ENCODE measurements at places on chromosomes 12 and 14. TPM values are rescaled to one million over a fixed set of nuclear protein-coding genes. Genes with fewer than 3 reads are reported as not detected.

- no peak overlapping the region for H3K27ac ChIP-seq
- H3K4me1 ChIP-seq: no peaks in the 10 kb centered on the region
- H3K36me3 ChIP-seq: no peaks in the 10 kb centered on the region
- DNase-seq: no peak
- H3K27me3 ChIP-seq: no peaks in the 10 kb centered on the region
- H3K4me3 ChIP-seq: no peak overlapping the region
Observed at GRCh38 chr12:82300611-82301010, 57.6 kb downstream of the CCDC59 start.

GRCh38 chr14:99768381-99768780, 24.8 kb upstream of the EML1 start:
- no peaks in the 10 kb centered on the region for H3K4me1 ChIP-seq
- no peak overlapping the region for H3K27ac ChIP-seq
- H3K36me3 ChIP-seq: no peaks in the 10 kb centered on the region
- DNase-seq: no peak

DNA sequence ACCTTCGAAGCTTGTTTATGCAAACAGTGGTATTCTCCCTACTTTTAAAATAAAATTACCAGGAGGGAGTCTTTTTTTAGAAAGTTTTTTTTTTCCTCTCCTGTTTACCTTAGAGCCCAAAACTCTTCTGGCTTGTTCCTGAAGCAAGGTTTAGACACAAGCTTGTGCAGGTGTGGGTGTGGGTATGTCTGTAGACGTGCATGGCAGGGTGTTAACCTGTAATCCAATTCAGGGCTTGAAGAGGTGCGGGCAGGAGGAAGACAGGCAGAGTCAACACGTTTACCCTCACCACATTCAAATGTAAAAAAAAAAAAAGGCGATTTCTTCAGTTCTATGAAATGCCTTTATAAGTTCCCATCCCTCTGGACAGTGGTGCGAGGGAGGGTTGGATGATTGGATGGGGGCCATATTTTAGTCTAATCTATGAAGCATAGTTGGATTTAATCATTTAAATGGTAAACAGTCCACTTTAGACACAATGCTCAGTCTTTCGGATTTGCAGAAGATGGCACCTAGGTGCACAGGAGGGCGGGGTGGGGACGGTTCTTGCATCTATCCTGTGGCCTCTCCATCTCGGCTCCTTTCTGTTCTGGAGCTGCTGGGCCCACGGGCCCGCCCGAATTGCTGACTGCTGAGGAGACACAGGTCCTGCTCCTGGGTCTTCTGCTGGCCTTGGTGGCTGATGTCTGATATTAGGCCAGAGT, 982 bp upstream of the NINJ2 start:
- no peak overlapping the region for H3K4me3 ChIP-seq
- DNase-seq: no peak
- no peaks in the 10 kb centered on the region for H3K36me3 ChIP-seq
- peaks cover 65% of the 10 kb centered on the region for H3K4me1 ChIP-seq
- H3K27me3 ChIP-seq: no peaks in the 10 kb centered on the region

- H3K4me3 ChIP-seq: no peak overlapping the region
- no peak overlapping the region for H3K27ac ChIP-seq
- no peak for DNase-seq
Observed at GRCh38 chr12:127664901-127665300, 602.1 kb upstream of the TMEM132C start.

- peaks cover 22% of the 10 kb centered on the region for H3K4me1 ChIP-seq
- H3K27ac ChIP-seq: no peak overlapping the region
- no peak overlapping the region for H3K4me3 ChIP-seq
- peaks cover 2% of the 10 kb centered on the region for H3K36me3 ChIP-seq
- no peaks in the 10 kb centered on the region for H3K27me3 ChIP-seq
Observed at GRCh38 chr12:49583366-49584094, 15.6 kb upstream of the MCRS1 start.

DNA sequence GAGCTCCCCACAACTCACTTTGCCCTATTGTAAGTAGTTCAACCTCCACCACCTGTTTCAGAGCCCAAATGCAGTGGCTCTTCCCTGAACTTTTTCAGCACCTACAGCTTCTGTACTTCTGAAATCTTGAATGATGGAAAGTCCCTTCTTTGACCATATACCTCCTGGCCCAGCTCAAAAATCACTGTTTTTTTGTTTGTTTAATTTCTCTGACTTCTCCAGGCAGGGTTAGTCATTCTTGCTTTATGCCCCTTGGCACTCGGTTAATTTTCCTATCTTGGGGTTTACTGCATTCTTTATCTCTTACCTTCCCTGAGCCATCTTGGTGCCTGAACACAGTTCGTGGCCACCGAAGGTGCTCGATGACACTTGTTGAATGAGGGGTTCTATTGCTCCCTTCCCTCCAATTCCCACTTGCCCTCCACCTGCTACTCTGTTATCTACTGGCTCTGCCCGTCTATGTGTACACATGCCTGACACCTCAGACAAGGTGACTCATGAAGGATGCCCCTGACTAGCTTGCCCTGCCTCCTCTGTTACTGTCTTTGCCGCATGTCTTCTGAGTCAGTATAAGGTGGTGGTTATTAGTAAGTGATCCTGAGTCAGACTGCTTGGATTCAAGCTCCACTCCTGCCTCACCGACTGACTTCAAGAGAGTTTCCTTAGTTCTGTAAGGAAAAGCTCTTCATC, 4.4 kb downstream of the AMHR2 start:
- peaks cover 2% of the 10 kb centered on the region for H3K27me3 ChIP-seq
- H3K36me3 ChIP-seq: no peaks in the 10 kb centered on the region
- no peak overlapping the region for H3K4me3 ChIP-seq
- peaks cover 6% of the 10 kb centered on the region for H3K4me1 ChIP-seq
- no peak overlapping the region for H3K27ac ChIP-seq

DNA sequence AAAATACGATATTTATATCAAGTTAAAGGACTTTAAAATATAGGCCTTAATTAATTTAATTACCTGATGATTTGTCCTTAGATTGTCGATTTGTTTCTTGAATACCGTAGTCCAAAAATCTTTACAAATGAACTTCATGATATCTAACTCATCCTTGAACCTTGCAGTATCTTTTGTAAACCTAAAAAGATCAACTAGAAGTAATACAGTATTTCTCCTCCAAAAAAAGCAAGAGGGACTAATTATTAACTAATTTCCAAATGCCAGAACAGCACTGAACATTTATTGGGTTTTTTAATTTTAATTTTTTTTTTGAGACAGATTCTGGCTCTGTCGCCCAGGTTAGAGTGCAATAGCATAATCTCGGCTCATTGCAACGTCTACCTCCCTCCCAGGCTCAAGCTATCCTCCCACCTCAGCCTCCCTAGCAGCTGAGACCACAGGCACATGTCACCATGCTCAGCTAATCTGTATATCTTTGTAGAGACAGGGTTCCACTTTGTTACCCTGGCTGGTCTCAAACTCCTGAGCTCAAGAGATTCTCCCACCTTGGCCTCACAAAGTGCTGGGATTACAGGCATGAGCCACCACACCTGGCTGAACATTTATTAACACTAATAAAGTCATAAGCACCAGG, 11.8 kb downstream of the TRAPPC6B start:
- no peak overlapping the region for H3K27ac ChIP-seq
- H3K27me3 ChIP-seq: no peaks in the 10 kb centered on the region
- H3K4me3 ChIP-seq: no peak overlapping the region
- H3K36me3 ChIP-seq: peaks cover 45% of the 10 kb centered on the region
- DNase-seq: no peak

- no peak overlapping the region for H3K4me3 ChIP-seq
- DNase-seq: no peak
- H3K27me3 ChIP-seq: peaks cover 3% of the 10 kb centered on the region
Observed at GRCh38 chr12:108327621-108328344, 11.3 kb downstream of the CMKLR1 start.

DNA sequence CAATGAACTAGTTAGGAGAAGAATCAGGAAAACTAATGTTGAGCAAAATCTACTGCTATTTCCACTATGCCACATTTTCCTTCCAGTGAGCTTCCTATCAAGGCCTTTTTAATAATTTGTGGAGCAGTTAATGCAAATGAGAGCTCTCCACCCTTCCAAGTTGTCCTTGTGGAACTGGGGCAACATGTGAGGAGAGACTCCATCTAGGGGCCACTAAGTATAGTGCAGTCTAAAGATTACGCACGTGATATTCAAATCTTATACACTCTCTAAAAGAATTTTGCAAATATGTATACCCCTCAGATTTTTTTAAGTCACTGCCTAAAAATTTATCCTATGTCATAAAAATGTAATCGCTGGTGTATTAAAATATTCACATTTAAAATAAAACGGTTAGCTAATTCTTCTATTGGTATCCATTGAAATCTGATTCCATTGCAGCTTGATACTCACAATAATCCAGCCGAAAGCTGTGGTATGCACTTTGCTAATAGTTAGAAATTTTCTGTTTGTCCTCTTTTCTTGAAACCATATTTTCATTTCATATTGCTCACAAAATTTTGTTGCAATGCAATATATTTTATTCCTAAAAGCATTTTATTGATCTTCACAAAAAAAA, 100.1 kb downstream of the PAH start:
- no peaks in the 10 kb centered on the region for H3K4me1 ChIP-seq
- no peak for DNase-seq
- H3K36me3 ChIP-seq: no peaks in the 10 kb centered on the region
- peaks cover 5% of the 10 kb centered on the region for H3K27me3 ChIP-seq
- no peak overlapping the region for H3K4me3 ChIP-seq
- H3K27ac ChIP-seq: no peak overlapping the region

- H3K27me3 ChIP-seq: no peaks in the 10 kb centered on the region
- no peaks in the 10 kb centered on the region for H3K36me3 ChIP-seq
- H3K27ac ChIP-seq: no peak overlapping the region
- H3K4me1 ChIP-seq: no peaks in the 10 kb centered on the region
Observed at GRCh38 chr14:78633752-78634151, 463.6 kb downstream of the NRXN3 start.

DNA sequence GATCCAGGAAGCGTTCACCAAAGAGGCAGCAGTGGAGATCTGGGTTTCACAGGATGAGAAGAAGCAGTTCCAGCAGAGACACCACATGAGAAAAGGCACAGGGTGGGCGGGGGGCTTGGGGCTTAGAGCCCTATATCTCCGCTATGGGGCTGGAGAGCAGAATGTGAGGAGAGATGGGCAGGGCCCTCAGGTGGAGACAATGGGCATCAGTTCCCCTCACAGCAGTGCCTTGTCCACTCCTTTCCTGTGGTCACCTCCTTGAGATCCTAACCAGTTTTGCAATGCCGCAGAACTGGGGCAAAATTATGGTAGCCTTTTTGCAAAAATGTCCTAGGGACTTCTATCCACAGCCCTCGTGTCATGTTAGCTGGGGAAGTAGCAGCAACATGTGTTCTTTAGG, 27.5 kb downstream of the DHRS2 start:
- H3K4me3 ChIP-seq: no peak overlapping the region
- H3K27me3 ChIP-seq: peaks cover 3% of the 10 kb centered on the region
- DNase-seq: no peak
- H3K4me1 ChIP-seq: no peaks in the 10 kb centered on the region
- no peaks in the 10 kb centered on the region for H3K36me3 ChIP-seq
- no peak overlapping the region for H3K27ac ChIP-seq

- no peaks in the 10 kb centered on the region for H3K36me3 ChIP-seq
- H3K4me1 ChIP-seq: no peaks in the 10 kb centered on the region
- H3K4me3 ChIP-seq: no peak overlapping the region
- H3K27me3 ChIP-seq: peaks cover 3% of the 10 kb centered on the region
Observed at GRCh38 chr14:77230914-77231313, 40.1 kb downstream of the NGB start.

GRCh38 chr12:108190529-108190928, 61.4 kb downstream of the WSCD2 start:
- no peak for DNase-seq
- no peaks in the 10 kb centered on the region for H3K27me3 ChIP-seq
- H3K36me3 ChIP-seq: no peaks in the 10 kb centered on the region
- H3K4me3 ChIP-seq: no peak overlapping the region
- no peaks in the 10 kb centered on the region for H3K4me1 ChIP-seq

GRCh38 chr14:94885481-94886155, 115.7 kb upstream of the GSC start:
- no peaks in the 10 kb centered on the region for H3K4me1 ChIP-seq
- H3K36me3 ChIP-seq: no peaks in the 10 kb centered on the region
- no peak overlapping the region for H3K27ac ChIP-seq
- no peak for DNase-seq

SIX6 gene
- total RNA-seq: not detected

LTB4R2 gene
- total RNA-seq: 21.7 TPM

CFL2 gene
- 6.3 TPM for total RNA-seq

MUCL1 gene
- total RNA-seq: not detected

TAS2R46 gene
- 1.2 TPM for total RNA-seq

All from activated CD4-positive, alpha-beta T cell treated with anti-CD3 and anti-CD28 coated beads, Interleukin-2, amount 10 ng/mL, durations not matched to agents 7 days and 5 days (primary cell).